ENCODE measurements at places on chromosomes 13 and 19.

DNA sequence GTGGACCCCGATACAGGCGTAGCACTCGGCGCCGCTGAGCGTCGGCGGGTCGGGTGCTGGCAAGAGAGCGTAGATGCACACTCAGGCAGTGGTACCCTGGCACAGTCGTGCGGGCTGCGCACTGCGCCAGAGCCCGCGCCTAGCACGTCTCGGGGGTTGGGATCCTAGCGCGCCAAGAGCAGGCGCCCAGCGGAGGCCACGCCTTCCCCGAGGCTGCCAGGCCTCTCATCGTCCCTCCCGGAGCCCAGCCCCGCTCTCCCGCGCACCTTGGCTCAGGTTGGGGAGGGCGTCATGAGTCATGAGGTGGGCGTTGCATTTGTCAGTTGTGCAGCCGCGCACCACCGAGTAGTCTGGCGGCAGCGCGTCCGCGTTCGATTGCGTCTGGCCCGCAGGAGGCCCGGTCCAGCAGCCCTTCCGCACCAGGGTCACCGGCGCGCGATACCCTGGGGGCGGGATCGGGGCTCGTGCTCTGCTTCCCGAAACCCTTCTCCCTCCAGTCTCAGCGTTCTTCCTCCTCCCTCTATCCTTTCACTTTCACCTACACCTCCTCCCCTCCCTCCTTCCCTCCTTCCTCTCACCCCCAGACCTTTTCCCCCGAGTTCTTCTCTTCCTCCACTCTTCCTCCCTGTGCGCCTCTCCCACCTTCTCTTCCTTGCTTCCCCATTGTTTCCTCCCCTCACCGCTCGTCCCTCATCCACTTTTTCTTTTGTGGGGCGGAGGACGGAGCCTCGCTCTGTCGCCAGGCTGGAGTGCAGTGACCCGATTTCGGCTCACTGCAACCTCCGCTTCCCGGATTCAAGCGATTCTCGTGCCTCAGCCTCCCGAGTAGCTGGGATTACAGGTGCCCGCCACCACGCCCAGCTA lies 3.5 kb downstream of the LYPD5 start:
- peak; percentile 30 for DNase-seq

- no peak for DNase-seq
Measured at GRCh38 chr13:33838647-33839046, 20.7 kb downstream of the RFC3 start.

DNA sequence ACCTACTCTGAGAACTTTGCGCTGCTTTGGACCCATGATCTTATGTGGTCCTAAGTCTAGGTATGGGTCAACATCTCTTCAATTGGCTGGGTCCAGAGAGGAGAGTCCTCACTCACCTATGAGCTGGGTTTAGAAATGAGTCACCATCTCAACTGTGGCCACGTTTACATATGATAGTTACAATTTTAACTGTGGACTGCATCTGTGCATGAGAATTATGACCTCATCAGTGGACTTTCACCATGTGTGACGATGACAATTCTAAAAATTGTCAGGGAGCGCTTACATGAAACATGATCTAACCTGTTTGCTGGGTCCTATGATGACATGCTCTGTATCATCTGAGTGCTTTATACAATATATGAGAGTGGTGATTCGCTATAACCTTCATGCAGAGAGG lies 12.7 kb upstream of the ZNF724 start:
- no peak for DNase-seq

DNA sequence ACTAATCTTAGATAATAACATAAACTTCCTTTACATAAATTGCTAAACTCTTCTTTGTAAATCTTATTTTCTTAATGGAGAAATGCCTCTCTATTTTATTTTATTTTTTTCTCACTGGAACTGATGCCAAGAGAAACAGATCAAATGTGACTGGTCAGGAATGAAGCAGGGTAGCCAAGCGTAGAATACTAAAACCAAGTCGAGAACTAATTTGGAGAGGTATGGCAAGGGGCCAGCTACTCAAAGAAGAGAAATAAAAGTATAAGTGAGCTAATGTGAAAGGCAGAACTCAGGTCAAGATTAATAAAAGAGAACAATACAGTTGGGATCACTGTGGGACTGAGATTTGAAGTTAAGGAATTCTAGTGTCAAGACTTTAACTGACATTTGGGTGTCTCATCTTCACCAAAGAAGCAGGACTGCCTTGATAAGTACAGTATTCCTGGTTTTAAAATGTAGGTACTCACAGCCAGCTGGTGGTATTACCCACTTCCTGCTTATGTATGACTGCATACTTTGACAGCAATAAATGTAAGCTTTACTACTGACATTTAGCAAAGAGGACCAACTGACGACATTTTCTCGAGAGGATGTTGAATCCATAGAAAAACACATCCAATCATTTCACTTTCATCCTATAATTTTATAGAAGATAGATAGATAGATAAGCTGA lies 1192.2 kb downstream of the EFNB2 start:
- DNase-seq = no peak

DNA sequence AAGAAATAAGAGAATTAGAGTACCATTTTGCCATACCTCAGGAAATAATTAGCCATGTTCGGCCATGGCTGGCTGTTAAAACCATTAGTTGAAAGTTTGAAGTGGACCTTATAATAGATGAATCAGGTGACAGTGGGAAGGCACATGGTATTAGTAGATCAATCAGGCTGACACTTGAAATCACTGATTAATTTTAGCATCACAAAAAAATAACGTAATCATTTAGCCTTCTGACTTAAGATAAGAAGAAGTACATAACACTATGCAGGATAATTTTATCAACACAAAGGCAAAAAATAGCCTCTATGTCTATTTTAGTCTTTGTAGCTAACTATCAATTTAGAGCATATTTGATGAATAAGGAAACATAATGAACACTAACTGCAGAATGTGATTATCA lies 615.5 kb downstream of the PCDH17 start:
- DNase-seq = no peak

GRCh38 chr13:111370570-111371535 lies 50.4 kb downstream of the TEX29 start:
- no peak for DNase-seq

GRCh38 chr19:48194844-48195830 lies 24.7 kb downstream of the ZSWIM9 start:
- no peak for DNase-seq

DNA sequence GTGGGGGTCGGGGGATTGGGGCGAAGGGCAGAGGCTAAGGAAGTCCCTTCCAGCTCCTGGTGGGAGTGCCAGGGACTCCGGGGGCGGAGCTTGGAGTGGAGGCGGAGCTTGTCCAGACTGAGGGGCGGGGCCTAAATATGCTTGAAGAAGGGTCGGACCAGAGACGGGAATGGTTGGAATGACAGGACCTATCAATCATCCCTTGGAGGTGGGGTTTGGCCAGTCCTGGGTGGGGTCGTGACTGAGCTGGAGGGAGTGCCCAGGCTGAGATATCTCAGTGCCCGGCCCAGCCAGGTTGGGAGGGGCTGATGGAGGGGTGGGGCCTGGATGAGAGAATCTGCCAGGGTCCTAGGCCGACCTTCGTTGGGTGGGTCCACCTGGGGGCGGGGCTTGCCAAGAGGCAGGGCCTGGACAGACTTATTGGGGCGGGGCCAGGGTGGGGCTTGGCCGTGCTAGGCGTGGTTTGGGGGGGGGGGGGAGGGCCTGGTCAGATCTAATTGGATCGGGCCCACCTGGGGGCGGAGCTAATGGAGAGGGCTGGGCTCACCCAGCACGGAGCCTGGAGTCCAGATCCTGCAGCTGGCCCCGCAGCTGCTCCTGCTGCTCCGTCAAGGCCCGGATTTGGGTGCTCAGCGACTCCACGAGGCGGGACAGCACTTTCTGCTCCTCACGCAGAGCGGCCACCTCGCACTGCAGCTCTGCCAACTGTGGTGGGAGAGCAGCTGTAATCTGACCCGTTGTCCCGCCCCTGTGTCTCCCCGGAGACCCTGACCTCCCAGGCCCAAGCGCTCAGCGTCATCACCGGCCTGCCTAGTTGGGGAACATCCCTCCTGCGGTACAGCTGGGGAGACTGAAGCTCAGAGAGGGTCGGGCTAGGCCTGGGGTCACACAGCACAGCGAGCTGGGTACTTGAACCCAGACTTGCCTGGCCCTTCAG lies 2.6 kb upstream of the WIZ start:
- no peak for DNase-seq

GRCh38 chr13:99357131-99357596 lies 50.0 kb upstream of the GPR183 start:
- peak; percentile 51 for DNase-seq

DNA sequence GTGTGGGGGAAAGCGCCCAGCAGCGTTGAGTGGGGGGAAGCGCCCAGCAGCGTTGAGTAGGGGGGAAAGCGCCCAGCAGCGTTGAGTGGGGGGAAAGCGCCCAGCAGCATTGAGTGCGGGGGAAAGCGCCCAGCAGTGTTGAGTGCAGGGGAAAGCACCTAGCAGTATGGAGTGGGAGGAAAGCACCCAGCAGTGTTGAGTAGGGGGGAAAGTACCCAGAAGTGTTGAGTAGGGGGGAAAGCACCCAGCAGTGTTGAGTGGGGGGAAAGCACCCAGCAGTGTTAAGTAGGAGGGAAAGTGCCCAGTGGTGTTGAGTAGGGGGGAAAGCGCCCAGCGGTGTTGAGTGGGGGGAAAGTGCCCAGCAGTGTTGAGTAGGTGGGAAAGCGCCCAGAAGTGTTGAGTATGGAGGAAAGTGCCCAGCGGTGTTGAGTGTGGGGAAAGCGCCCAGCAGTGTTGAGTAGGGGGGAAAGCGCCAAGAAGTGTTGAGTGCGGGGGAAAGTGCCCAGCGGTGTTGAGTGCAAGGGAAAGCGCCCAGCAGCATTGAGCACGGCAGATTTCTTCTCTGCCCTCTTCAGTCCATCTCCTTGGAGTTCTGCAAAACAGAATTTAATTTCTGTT lies 138.4 kb downstream of the ATP11A start:
- DNase-seq = no peak

- no peak for DNase-seq
Measured at GRCh38 chr13:40564342-40565001, 102.0 kb downstream of the FOXO1 start.

- DNase-seq = no peak
Measured at GRCh38 chr13:94157705-94158218, 321.7 kb downstream of the DCT start.

DNA sequence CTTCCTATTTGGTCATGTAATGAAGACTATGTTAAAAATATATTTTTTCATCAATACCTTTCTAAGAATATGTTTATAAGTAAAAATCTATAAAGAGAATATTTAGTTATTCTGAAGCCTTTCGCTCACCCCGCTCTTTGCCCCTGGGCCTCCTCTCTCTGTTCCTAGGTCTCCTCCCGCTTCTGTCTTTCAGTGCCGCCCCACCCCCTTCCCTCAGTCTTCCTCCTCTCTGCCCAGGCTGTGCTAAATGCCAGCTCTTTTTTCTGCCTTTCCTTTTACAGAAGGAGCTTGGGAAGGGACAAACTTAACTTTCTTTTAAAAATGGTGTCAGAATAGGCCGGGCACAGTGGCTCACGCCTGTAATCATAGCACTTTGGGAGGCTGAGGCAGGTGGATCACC lies 22.8 kb downstream of the HIF3A start:
- no peak for DNase-seq

- DNase-seq = no peak
Measured at GRCh38 chr13:51380269-51380668, 40.8 kb downstream of the SERPINE3 start.

DNA sequence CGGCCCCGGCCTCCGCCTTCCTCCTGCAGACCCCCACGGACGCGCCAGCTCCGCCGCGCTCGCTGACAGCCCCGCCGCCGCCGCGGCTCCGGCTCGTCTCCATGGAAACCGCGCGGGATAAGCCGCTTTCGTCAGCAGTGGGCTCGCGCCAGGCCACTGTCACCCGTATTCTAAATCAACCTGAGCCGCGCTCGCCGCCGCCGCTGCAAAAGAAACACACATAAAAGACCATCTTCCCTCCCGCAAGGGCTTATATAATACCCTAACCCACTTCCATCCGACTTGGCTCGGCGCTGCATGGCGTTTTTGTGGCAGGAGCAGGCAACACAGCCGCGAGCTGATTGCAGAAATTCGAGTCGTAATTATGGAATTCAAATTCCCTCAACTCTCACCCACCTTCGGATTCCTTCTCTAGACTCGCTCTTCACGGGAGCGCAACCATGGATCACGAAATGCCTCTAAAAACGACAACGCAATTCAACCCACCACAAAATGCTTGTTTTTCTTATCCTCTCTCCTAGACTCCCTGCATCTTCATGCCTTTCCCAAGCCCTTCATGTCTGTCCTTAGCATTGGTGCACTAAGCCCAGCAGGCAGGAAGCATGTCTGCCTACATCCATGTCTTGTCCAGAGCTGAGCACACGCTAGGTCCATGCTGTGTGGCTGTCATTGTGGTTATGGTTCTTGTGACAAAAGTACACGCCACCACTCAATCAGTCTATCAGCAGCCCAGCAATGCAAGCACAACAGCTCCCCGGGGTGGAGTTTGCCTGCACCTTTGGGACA lies at the start of gene AMER2:
Gene AMER2, minus strand, starts transcription at position 772 of the 786 bp plus-strand sequence. Its CDS starts 669 bp downstream, at position 103.
- no peak for DNase-seq

DNA sequence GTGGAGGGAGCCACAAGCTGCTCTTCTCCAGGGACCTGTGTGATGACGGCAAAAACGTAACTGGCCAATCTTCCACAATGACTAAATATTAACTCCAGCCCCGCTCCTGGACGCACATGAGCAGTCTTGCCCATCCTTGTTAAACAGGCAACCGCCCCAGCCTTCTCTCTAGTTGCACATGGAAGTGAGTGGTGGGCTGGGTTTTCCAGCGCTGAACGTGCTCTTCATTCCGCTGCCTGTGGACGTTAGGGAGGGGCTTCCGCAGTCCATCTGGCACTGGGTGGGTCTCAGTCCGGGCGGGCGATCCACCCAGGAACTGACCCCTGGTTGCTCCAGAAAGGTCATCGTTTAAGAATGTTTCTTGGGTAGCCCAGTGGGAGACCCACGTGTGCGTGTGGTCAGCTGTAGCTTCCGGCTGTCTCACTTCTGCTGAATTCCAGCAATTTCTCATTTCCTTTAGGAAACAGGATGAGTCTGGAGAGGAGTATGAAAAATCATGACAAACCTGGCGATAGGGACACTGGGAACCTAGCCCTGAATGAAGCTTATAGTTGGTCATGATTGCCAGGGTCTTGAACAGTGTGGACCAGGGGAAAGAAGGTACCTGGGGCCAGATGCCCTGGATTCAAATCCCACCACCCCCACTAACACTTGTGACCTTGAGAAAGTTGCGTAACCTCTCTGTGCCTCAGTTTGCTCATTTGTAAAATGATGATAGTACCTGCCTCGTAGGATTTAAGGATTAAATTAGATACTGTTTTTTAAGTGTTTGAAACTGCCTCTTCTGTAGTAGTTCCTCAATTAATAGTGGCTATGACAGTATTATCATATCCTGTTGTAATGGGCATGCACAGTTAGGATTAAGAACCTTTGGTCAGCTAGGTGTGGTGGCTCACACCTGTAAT lies 92.6 kb downstream of the SIPA1L3 start:
- DNase-seq = no peak

DNA sequence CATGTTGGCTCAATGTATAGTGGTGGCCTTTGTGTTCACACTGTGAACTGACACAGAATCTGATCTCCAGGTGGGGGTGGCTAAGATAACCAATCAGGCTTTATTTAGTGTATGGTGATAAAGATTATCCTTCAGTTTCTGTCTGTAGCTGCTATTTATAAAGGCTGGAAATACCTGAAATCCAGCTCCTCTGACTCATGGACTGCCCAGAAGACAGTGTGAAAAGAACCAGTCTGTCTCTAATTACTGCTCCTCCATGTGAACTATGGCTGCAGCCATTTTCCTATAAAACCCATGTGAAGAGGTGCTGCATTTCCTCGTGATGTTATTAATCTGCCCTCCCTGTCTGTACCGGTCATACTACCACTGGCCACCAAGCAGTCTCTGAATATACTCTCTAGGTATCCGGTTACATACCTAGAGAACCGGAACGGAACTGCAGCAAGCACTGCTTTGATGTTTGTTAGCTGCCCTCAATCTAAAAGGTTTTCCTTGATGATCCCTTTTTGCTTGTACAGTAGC lies 238.0 kb downstream of the LHFPL6 start:
- no peak for DNase-seq

All from effector CD4-positive, alpha-beta T cell (primary cell).